ENCODE measurements at places on chromosomes 4 and X. TPM values are rescaled to one million over a fixed set of nuclear protein-coding genes. Genes with fewer than 3 reads are reported as not detected.

- DNase-seq: peak; percentile 41
- H3K36me3 ChIP-seq: no peaks in the 10 kb centered on the region
- H3K4me1 ChIP-seq: no peaks in the 10 kb centered on the region
Measured at GRCh38 chr4:185096032-185096653, 46.9 kb upstream of the SLC25A4 start.

DNA sequence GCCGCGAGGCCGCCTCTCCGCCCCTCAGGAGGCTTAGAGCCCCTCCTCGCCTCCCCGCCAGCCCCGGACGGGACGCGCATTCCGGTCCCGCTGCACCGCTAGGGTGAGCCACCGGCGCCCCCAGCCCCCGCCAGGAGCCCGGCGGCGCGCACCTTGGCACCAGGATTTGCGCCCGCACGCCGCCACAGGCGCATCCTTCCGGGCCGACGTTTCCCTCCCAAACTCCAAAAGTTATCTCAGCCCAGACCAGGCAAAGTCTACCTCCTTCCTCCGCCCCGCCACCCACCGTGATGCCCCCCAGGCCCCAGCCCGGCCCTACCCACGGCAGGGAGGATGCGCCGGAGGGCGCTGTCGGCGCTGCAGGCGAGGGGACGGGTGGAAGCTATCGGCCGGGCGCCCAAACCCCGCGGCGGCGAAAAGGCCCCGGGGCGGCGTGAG is 538 bp downstream of the SCML2 start:
- no peak overlapping the region for H3K27ac ChIP-seq
- H3K27me3 ChIP-seq: no peaks in the 10 kb centered on the region
- no peaks in the 10 kb centered on the region for H3K36me3 ChIP-seq
- H3K4me3 ChIP-seq: peak overlapping the region; percentile 25

DNA sequence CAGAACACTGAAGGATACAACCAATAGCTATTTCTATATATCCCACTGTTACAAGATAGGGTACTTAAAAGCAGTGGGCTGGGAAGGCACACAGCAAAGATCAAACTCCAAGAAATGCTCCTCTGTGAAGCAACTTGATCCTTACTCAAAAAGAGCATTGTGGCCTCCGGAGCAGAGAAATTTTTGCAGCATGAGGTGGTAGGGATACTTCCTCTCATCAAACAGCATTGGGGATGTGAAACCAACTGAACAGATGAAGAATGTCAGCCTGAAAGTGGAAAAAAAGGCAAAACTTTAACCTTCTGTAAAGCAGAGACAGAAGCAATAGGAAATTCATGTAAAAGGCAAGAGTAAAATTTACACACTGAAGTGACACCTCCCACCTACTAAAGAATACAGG is 92.2 kb downstream of the HUWE1 start:
- no peaks in the 10 kb centered on the region for H3K4me1 ChIP-seq
- H3K36me3 ChIP-seq: peaks cover 34% of the 10 kb centered on the region
- H3K27me3 ChIP-seq: no peaks in the 10 kb centered on the region

DNA sequence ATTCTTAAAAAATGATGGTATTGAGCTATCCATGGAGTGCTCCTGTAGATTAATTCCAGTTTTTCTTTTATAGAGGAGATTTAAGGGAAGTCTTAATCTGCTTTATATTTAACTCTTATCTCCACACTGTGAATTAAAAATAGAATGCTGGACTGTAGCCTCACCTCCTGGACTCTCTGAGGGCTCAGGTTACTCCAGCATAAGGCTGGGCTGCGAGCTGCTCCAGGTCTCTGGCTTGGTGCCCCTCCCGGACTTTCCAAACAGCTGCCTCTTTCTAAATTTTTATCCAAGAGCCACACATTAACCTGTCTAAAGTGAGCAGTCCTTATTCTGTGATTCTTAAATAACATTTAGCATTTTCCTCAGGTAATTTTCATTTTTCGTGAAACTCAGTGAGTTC is 218.7 kb upstream of the JADE1 start:
- H3K27ac ChIP-seq: peak overlapping the region; percentile 84
- no peaks in the 10 kb centered on the region for H3K36me3 ChIP-seq
- DNase-seq: peak; percentile 73
- H3K27me3 ChIP-seq: no peaks in the 10 kb centered on the region

DNA sequence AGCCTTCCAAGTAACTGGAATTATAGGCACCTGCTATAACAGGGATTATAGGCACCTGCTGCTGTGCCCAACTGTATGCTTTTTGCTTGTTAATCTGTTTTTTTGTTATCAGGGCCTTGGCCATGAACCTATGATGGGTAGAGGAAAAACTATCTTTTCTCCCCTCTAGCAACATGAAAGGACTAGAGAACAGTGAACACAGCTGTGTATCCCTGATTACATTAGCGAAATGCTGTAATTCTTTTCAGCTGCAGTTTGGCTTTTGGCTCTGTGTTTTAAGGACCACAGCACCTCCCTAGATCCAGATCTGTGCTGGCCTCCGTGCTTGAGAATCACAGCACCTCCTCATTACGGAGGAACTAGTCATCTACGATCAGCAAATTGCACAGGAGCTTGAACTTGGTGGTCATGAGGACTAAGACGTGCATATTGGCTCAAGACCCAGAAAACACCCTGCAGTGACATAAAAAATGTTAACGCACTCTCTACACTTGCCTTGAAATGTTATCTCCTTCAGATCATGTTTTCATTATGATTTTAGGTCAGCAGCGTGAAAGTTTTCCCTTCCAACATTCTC is 57.7 kb upstream of the S100G start:
- H3K4me3 ChIP-seq: no peak overlapping the region
- H3K36me3 ChIP-seq: no peaks in the 10 kb centered on the region
- no peaks in the 10 kb centered on the region for H3K4me1 ChIP-seq
- DNase-seq: no peak
- no peak overlapping the region for H3K27ac ChIP-seq

- H3K27me3 ChIP-seq: no peaks in the 10 kb centered on the region
- DNase-seq: no peak
- no peak overlapping the region for H3K4me3 ChIP-seq
- H3K36me3 ChIP-seq: no peaks in the 10 kb centered on the region
Measured at GRCh38 chr4:174365018-174365587, 81.4 kb downstream of the CEP44 start.

PSAPL1 gene
- not detected for total RNA-seq

KLF8 gene
- 14.3 TPM for total RNA-seq

GRCh38 chr4:183550345-183551093 is 45.7 kb downstream of the ING2 start:
- no peaks in the 10 kb centered on the region for H3K36me3 ChIP-seq
- no peak for DNase-seq
- H3K27ac ChIP-seq: no peak overlapping the region
- H3K27me3 ChIP-seq: no peaks in the 10 kb centered on the region
- H3K4me1 ChIP-seq: peaks cover 6% of the 10 kb centered on the region
- H3K4me3 ChIP-seq: no peak overlapping the region

DNA sequence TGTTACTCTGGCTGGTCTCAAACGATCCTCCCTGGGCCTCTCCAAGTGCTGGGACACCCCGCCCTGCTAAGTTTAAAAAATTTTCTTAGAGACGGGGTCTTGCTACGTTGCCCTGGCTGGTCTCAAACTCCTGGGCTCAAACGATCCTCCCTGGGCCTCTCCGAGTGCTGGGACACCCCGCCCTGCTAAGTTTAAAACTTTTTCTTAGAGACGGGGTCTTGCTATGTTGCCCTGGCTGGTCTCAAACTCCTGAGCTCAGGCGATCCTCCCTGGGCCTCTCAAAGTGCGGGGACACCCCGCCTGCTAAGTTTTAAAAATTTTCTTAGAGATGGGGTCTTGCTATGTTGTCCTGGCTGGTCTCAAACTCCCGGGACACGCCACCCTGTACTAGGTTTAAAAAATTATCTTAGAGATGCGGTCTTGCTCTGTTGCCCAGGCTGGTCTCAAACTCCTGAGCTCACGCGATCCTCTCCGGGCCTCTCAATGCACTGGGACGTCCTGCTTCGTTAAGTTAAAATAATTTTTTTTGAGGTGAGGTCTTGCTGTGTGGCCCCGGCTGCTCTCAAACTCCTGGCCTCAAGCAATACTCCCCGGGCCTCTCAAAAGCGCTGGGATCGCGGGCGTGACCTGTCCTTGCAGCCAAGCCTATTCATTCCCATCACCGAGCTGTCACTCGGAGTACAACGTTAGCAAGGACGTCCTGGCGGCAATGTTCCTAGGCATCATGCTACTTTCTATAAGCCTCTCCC is 1.1 kb downstream of the SLC25A6 start:
- H3K27me3 ChIP-seq: no peaks in the 10 kb centered on the region
- H3K36me3 ChIP-seq: peaks cover 50% of the 10 kb centered on the region
- peaks cover 33% of the 10 kb centered on the region for H3K4me1 ChIP-seq
- DNase-seq: no peak

- H3K4me3 ChIP-seq: no peak overlapping the region
- H3K36me3 ChIP-seq: no peaks in the 10 kb centered on the region
- no peak for DNase-seq
- peaks cover 56% of the 10 kb centered on the region for H3K4me1 ChIP-seq
Measured at GRCh38 chrX:136032370-136032769, 47.1 kb downstream of the SLC9A6 start.

- H3K27ac ChIP-seq: no peak overlapping the region
- H3K27me3 ChIP-seq: no peaks in the 10 kb centered on the region
- no peaks in the 10 kb centered on the region for H3K4me1 ChIP-seq
Measured at GRCh38 chr4:36758312-36759178, 477.1 kb downstream of the DTHD1 start.

DNA sequence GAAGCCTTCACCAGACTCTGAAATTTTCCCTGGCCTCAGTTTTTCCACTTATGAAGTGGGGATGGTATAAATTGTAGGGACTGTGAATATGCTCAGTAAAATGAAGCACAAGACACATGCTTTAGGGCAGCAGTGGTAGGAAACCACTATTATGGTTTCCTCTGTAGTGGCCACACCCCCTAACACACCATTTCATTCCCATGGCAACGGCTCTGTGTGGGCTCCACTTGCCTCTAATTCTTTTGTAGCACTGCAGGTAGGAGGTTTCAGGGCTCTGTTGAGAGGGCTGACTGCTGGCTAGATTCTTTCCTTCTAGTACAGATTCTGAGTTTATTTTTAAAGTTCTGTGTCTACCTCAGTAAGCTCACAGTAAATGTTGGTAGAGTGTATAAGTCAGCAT is 3.5 kb upstream of the VMA21 start:
- H3K27me3 ChIP-seq: no peaks in the 10 kb centered on the region
- DNase-seq: no peak
- H3K36me3 ChIP-seq: no peaks in the 10 kb centered on the region
- no peak overlapping the region for H3K27ac ChIP-seq

GYG2 gene
- total RNA-seq: 3.2 TPM

DNA sequence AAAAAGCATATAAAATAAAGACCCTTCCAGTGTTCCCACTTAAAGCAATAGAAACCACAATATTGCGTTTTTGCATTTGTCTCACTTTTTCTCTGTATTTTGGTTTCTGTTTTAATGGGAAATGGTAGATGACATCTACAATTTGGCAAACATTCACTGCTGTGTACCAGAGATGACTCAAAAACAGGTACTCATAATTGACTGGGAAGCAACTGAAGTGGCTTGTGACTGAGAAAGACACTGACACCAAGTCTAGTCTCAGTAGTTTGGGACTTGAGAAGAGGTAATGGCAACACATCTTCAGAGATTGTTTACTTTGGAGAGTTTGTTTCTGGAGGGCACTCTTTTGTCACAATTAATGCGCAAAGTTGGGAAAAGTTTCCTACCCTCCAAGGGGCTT is 42.0 kb downstream of the AREG start:
- no peak for DNase-seq
- no peaks in the 10 kb centered on the region for H3K36me3 ChIP-seq
- no peaks in the 10 kb centered on the region for H3K27me3 ChIP-seq
- peaks cover 4% of the 10 kb centered on the region for H3K4me1 ChIP-seq

All from thyroid gland (tissue), 4 donors.